ENCODE measurements at places on chromosomes 1 and 21.

GRCh38 chr1:161840363-161840762, 74.2 kb downstream of the ATF6 start:
- DNase-seq = no peak

GRCh38 chr1:2879026-2879425, 77.5 kb upstream of the TTC34 start:
- no peak for DNase-seq

- DNase-seq = no peak
Measured at GRCh38 chr1:113683384-113684152, 75.7 kb downstream of the PHTF1 start.

DNA sequence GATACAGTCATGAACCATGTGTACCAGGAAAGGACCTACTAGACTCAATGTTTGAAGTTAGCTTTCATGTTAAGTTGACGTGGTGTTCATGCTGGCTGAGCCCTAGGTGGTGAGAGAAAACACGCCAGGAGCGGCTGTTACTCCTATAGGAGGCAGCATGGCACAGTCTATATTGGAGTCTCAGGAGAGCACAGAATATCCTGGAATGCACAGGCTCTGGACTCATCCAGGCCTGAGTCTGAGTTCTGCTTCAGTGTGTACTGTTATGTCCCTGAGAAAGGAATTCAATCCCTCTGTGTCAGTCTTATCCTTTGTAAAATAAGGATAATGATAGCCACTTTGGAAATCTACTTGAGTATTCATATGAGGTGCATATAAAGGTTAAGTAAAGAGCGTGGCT, 41.2 kb downstream of the DPT start:
- DNase-seq = no peak

DNA sequence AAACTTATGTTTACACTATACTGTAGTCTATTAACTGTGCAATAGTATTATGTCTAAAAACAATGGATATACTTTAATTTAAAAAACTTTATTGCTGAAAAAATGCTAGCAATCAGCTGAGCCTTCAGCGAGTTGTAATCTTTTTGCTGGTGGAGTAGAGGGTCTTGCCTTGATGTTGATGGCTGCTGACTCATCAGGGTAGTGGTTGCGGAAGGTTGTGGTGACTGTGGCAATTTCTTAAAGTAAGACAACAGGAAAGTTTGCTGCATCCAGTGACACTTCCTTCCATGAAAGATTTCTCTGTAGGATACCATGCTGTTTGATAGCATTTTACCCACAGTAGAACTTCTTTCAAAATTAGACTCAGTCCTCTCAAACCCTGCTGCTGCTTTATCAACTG, 234.7 kb upstream of the CSF3R start:
- no peak for DNase-seq

DNA sequence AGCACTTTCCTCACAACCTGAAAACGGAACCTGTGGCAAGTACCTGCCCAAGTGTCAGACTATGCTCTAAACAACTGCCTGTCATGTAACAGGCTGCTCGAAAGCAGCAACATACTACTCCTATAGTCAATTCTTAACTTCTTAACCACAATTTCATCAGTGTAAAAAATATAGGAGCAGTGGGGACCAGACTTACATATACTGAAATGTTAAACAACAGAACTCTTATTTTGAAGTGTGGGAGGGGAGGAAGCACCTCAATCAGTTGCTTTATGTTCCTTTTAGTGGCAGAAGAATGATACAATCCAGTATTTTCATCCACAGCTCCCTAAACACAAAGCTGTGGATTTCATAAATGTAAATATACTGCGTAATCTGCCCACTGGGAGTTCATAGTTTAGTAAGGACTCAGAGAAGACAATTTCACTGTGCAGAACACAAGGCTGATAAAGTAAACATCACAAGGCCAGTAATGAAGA, 44.2 kb downstream of the WLS start:
- DNase-seq = no peak

- no peak for DNase-seq
Measured at GRCh38 chr1:4778056-4778455, 123.6 kb downstream of the AJAP1 start.

DNA sequence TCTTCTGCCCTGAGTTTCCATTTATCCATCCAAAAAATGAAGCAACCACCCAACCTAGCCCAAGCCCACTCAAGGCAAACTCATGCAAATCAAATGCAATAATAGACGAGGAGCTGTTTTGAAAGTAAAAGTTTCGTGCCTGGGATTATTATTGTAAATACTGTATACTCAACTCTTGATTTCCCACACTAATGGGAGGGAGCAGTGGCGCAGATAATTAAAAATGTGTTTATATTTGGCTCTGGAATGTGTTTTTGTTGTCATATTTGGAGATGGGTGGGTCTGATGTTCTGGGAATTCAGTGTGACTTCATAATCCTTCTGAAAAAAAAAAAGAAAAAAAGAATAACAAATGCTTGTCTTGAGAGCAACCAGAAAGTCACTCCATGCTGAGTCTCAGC, 52.5 kb downstream of the KLHDC7A start:
- DNase-seq = no peak

DNA sequence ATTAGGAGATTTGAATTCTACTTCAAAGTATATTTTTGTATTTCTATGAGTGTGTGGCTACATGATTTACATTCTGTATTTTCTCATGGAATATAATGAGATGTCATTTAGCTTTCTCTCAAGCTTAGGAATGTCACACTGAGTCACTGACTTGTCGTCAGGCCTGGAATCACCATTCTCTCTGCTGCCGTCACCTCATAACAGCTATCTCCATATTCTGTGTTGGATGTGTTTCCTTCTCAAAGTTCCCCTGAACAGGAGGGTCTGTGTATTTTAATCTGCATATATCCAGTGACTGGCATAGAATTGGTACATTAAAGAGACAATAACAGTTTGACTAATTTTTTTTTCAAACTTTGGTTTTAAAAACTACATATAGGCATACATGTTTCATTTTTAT, 35.9 kb downstream of the LYPLAL1 start:
- no peak for DNase-seq

DNA sequence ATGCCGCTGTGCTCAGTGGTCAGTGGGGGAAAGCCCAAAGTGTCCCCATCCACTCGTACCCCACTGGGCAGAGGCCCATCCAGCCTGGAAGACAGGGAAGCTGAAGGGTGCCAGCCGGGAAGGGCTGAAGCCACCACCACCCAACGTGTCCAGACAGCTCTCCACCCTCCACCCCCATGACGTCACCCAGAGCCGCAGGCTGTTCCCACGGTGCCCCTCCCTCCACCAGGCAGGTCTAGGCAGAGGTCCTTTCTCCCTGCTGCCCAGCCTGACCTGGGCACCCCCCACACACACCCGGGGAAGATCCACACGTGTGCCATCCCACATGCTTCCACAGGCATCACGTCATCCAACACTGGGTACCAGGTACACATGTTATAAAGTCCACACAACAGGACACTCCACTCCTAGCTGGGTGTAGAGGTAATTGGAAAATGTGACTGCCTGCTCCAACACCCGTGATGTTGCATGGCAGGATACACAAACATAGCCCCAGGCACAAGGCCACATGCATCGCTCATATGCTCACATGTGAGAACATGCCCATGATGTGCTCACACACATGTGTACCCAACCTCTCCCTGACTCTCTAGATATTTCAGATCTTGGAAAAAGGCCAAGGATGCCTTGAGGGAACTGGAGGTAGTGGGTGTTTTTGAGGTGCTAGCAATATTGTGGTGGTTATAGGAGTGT, 5.1 kb upstream of the ARHGAP30 start:
- DNase-seq = no peak

DNA sequence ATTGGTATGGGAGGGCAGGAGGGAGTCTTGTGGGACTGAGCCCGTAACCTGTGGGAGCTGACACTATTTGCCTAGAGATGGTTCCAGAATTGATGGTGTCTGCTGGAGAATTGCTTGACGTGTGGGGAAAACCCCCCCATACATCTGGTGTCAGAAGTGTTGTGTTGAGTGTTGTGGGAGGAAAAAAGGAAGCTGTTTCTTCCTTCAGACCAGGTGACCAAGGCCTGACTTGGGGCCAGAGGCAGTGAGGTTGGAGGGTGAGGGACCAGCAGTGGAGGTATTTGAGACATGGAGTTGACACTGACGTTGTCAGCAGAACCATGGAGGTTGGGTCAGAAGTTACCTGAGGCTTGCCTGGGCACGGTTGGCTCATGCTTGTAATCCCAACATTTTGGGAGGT, 8.3 kb downstream of the SHISAL2A start:
- no peak for DNase-seq

GRCh38 chr1:43878440-43878839, 55.2 kb upstream of the ARTN start:
- no peak for DNase-seq

DNA sequence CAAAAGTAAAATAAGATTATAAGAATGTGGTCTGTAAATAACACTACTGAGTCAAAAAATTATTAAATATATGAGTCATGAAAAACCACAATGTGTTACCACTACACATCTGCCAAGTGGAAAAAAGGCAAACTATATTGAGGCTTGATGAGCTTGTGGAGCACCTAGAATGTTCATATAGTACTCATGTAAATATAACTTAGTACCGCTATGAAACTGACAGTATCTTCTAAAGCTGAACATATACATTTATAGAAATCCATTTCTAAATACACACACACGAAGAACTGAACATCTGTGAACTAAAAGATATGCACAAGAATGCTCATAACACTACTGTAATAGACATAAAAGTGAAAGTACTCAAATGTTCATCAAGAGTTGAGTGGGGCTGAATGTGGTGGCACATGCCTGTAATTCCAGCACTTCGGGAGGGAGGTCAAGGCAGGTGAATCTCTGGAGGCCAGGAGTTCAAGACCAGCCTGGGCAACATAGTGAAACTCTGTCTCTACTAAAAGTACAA, 18.5 kb upstream of the GBP3 start:
- no peak for DNase-seq

GRCh38 chr1:172142324-172142723, 278.2 kb upstream of the C1orf105 start:
- no peak for DNase-seq

GRCh38 chr1:44848456-44849181, 5.6 kb upstream of the PTCH2 start:
- no peak for DNase-seq

- no peak for DNase-seq
Measured at GRCh38 chr1:36796106-36796590, 238.2 kb downstream of the GRIK3 start.

DNA sequence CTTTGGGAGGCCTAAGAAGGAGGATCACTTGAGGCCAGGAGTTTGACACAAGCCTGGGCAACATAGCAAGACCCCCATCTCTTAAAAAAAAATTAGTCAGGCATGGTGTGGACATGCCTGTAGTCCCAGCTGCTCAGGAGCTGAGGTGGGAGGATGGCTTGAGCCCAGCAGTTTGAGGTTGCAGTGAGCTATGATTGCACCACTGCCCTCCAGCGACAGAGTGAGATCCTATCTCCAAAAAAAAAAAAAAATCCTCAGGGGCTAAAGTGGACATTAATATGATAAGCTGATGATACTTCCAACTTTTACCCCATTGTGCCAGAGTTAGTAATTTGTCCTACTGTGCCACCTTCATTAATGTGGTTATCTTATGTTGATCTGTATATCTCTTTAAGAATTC, 327.8 kb upstream of the FMN2 start:
- DNase-seq = no peak

DNA sequence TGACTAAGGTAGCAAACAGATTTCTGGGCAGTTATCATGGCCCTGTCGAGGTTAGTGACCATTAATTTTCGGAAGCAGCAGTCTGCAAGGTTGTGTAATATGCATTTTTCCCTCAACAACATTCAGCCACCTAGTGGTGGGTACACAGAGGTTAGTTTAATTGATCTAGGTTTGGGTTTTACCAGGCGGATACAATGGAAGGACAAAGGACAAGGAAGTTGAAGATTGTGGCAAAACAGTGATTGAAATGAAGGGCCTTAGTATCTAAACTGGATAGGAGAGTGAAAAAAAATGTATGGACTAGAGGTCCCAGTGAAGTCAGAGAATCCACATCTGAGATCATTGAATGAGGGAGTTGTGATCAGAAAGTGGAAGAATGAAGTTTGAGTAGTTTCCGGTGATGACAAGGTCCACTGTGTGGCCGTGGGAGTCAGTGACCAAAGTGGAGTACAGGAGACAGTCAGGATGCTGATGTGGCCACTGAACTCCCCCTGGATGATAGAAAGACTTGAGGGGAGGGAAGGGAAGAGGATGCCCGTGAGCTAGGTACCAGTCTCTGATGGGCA, 2.8 kb downstream of the ARMH1 start:
- DNase-seq = no peak

DNA sequence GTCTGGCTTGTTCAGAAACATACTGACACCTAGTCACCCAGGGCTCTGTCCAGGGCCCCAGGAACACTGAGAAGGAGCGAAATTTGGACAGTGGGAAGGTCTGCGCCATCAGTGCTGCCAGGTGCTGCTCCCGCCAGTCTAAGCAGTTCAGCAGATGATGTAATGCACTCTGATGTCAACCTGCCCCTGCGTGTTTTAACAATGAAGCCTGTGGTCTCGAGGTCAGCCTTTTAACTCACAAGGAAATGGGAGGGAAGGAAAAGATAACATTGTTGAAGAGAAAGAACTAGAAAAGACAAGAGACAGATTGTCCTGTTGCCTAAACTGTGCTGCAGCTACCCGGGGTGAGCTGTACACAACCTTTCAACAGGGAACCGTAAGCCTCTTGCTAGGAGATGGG, 126.6 kb upstream of the IFFO2 start:
- no peak for DNase-seq

- no peak for DNase-seq
Measured at GRCh38 chr1:101122452-101123166, 97.0 kb upstream of the DPH5 start.

DNA sequence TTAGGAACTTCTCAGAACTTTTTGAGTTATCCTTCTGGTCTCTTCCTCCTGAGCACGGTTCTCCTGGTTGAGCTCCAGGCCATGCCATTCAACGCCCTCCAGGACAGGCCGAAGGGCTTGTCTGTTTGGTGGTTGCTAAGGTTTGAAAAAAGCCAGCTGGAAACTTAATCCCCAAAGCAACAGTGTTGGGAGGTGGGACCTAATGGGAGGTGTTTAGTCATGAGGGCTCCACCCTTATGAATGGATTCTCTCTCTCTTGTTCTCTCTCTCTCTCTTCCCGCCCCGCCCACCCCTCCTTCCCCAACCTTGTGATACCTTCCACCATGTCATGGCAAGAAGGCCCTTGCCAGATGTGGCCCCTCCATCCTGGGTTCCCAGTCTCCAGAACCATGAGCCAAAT, 829 bp downstream of the KCNE1 start:
- no peak for DNase-seq

GRCh38 chr1:178648151-178648550, 76.9 kb upstream of the RALGPS2 start:
- DNase-seq = no peak

GRCh38 chr21:42214081-42214750, 4.7 kb upstream of the ABCG1 start:
- DNase-seq = no peak

GRCh38 chr1:230108580-230108979, 41.5 kb downstream of the GALNT2 start:
- DNase-seq = no peak

GRCh38 chr1:62241371-62242131, 46.9 kb downstream of the L1TD1 start:
- peak; percentile 56 for DNase-seq

GRCh38 chr1:231485029-231485784, 43.3 kb upstream of the TSNAX start:
- DNase-seq = no peak

- no peak for DNase-seq
Measured at GRCh38 chr1:245416781-245417180, 262.0 kb downstream of the KIF26B start.

GRCh38 chr1:101356604-101357443, 120.0 kb downstream of the S1PR1 start:
- no peak for DNase-seq

All from PC-9 (cell line).